ENCODE measurements at places on chromosomes 4 and X.

GRCh38 chrX:136639506-136640176 lies 8.3 kb upstream of the CD40LG start:
- DNase-seq, result no peak

DNA sequence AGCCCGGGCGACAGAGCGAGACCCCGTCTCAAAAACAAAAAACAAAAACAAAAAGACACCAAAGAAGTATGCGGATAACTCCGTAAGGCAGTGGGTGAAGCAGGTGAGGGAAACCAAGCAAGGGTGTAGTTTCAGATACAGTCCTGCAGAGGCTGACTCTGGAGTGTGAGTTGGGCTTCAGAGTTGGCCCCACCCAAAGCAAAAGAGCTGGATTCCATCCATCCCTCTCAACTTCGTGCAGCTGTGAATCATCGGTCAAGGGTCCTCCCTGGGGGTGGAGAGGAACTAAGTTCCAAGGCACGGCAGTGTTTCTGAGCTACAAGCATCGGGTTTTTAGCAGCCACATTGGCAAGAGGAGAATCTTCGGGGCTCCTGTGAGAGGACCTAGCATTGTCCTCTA lies 43.9 kb upstream of the FAM9A start:
- DNase-seq, result no peak

- DNase-seq, result no peak
Measured at GRCh38 chr4:185840201-185840600, 28.2 kb upstream of the SORBS2 start.

DNA sequence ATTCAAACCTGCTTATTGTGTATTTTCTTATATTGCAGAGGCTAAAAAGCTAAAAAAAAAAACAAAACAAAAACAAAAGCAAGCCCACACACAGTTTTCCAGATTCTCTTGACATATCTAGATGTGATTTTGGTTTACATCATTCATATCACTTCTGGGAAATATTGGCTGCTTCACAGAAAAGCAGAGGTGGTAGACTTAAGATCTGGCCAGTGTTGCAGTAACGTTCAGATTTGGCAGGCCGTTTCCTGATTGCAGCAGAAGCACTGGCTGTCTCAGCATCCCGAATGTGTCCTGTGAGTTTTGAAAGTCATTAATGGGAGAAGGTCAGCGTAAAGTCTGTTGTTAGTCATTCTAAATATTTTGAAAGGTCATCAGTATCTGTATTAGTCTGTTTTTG lies 2062.0 kb downstream of the ARAP2 start:
- no peak for DNase-seq

DNA sequence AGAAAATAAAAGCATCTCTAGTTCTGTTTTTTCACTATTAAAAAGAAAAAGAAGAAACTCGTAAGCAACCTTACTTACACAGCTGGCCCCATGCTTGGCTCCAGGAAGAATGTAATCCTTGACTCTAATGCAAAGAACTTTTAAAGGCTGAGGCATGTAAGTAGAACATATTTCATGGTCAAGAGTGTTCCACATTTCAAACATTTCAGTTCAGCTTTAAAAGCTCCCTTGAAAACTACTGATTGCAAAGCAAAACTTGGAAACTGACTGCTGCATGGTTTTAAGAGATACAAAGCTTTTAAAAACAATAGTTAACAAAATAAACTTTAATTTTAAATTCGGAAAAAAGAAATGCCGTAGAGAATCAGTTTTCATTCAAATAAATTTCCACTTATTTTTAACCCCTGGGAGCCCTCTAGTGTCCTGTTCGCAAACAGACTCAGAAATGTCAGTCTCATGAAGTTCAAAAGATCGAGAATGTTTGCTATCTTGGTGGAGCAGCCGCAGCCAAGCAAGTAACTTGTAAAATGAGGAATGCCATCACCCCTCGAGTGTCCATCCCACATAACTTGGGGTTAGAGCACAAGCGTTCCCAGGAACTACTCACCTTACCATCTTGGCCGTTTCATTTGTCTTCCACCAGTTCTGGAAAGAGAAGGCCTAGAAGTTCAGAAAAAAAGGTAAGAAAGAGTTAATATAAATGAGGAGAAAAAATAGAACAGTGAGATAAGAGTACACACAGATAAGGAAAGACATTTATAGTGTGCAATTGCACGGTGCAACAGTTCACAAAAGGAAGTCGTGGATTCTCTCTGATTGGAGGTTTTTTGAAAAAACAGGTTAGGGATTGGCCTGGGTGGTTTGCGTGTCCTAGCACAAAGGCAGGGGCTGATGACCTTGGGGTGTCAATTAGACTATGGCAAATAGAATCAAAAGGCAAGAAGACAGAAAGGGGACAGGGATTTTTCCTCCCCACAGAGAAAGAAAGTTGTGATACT lies at the start of gene GASK1B:
Gene GASK1B (minus strand): TSS at position 765 of the 998 bp plus-strand sequence. CDS start 1,650 bp downstream, outside the sequence.
- DNase-seq, result peak; percentile 39

GRCh38 chrX:69361311-69361845 lies 142.7 kb upstream of the NALF2 start:
- no peak for DNase-seq

GRCh38 chr4:83178029-83178428 lies 63.5 kb upstream of the PLAC8 start:
- DNase-seq, result peak; percentile 42

DNA sequence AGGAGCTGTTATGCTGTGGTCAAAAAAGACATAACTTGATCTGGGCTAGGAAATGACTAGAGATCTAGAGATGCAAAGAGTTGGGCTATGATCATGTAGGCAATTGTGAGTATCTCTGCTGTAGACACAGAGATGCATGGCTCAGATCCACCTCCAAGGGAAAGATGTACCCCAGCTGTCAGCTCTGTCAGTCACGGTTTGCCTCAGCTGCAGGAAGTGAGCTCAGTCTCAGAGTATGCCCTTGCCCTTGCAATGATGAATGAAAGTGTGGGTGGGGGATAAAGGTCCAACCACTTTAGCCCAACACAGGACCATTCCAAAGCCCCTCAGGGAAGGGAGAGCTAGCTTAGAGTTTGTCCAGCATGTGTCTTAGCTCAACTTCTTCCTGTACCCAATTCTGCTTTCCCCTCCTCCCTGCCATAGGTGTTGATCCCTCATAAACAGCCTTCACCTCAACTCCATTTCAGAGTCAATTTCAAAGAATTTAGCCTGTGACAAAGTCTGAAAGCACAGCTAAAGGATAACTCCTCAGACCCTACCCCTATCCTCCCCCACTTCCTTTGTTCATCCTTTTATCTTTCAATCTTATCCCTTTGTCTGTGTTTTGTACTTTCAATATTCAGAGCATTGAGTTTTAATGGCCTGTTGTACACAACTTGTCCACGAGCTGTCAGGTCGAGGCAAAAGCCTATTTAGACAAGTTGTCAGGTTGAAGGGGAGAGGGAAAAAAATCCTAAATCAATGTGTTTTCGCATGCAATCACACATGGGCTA lies 90.6 kb downstream of the MID1IP1 start:
- peak; percentile 25 for DNase-seq

GRCh38 chr4:83358410-83358809 lies 23.8 kb upstream of the HPSE start:
- no peak for DNase-seq

DNA sequence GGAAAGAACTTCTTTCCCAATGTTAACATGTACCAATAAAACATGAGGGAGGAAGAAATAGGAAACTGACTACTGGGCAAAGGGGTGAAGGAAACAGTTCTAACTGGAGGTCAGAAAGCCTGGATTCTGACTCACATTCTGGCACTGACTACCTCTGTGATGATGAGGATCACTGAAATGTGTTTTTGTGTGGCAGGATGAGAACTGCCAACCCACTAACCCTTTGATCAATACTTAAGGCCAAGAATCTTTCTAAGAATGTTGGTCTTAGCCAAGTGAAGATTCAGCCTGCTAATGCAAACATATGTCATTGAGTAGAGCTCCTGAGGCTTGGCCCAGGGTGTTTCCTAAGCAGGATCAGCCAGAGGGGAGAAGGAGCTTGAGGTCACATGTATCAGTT lies 4.6 kb downstream of the ALAS2 start:
- DNase-seq, result no peak

DNA sequence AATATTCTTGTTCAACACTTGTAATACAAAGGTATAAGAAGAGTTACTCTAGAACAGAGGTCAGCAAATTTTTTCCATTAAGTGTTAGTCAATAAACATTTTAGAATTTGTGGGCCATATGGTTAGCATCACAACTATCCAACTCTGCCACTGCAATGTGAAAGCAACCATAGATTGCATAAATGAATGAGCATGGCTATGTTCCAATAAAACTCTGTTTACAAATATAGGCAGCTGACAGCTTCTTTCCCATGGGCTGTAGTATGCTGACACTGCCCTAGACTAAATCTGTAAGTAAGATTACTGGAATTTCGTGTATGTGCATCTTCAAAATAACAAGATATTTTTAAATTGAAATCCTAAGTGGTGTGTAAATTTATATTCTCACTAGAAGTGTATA lies 73.7 kb downstream of the GABRA2 start:
- DNase-seq, result no peak

- no peak for DNase-seq
Measured at GRCh38 chr4:129064717-129065116, 28.6 kb downstream of the SCLT1 start.

DNA sequence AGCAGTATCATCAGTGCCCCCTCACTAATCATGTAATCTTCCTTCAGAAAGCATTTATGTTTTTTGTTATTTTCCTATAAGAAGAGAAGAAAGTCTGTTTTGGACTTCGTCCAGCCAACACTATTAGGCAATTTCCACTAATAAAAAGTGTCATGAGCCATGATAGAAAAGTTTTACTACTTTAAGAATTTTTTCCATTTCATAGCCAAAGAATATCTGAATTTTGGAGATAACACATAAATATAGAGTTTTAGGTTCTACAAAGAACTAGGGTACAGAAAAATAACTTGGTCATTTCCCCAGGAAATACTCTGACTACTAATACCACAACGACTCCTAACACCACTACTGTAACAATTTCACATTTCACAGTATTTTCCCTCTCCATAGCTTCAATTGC lies 41.8 kb upstream of the VEGFC start:
- no peak for DNase-seq

DNA sequence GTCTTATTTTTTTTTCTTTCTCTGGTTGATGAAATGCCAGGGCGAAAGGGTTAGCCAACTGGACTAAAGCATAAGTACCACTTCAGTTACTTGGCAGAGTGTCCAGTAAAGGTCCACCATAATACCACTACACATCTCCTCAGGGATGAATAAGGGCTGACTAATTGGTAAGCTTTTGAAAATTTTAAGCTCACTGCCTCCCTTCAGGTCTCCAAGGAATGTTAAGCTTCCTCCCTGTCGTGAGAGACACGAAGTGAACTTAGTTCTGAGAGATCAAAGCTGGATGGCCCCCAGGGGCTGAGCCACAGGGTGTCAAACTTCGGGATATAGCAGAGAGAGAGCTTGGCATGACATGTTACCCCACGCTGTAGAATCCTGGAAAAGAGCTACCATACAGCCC lies 111.4 kb downstream of the VSIG4 start:
- no peak for DNase-seq

DNA sequence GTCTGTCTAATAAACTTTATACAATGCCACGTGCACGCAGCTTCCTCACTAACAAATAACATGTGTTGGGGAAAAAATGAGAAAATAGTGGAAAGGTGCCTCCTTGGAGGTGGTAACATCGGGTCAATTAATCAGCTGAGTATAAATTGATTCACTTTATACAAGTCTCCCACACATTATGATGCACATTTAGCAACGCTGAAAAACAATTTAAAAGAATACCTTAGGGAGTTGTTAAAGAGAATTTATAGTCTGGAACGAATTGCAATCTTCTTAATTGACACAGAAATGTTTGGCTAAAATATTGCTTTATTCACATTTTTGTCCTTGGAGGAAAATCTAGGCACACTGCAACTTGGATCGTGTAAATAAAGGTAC lies 84.2 kb downstream of the HPRT1 start:
- DNase-seq, result no peak

- DNase-seq, result peak; percentile 11
Measured at GRCh38 chr4:102627831-102628523, 126.8 kb downstream of the NFKB1 start.
